ENCODE measurements at places on chromosomes 7 and 10.

- DNase-seq: no peak
Observed at GRCh38 chr10:47121336-47121735, 178.7 kb upstream of the GDF10 start.

DNA sequence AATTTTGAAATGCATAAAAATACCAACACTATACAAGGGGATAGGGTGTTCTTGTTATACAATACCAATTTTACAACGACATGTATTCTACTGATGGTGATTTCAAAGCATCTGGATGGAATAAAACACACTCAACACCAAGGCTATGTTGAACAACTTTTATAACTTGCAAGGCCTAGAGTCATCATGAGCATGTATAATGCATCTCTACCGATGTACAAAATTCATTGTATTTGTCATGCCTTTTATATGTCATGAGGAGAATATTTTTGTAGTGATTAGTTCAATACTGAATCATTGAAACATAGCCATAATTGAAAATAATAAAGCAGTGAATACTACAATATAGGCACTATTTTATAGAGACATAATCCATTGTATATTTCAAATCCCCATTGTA, 160.2 kb downstream of the ETV1 start:
- no peak for DNase-seq

- DNase-seq: no peak
Observed at GRCh38 chr7:34457329-34457728, 200.7 kb upstream of the NPSR1 start.

DNA sequence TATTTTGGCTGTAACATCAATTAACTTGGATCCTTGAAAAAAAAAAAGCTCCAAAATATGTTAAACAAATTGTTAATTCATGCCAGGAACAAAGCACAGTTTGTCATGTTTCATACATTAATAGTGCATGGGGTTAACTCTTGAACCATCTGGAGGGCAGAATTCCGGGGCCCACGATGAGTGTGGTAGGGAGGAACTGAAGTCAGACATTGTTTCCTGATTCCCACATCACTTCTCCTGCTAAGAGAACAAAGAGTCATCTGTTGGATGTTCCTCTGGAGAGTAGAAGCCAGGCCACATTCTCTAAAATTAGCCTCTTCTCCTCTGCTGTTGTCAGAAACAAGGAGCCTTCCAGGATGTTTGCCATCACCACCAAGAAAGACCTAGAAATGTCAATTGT, 54.6 kb downstream of the TMEM178B start:
- no peak for DNase-seq

DNA sequence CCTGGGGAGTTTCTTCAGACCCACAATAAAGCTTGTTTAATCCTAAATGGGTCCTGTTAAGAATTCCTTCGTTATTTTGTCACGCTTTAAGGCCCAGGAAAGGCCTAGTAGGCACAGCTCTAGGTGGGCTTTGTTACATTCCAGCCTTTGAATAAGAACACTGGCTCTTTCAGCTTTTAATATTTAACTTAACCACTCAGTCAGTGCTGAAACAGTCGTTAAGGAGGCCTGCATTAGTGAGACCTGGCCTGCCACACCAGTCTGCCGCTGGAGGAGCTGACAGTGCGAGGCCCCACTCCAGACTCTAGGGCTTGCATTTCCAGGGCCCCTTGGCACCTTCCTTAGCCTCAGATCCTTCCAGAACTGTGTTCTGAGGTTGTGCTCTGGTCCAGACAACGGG, 351.4 kb downstream of the GLRX3 start:
- no peak for DNase-seq

- no peak for DNase-seq
Observed at GRCh38 chr10:87960230-87960629, 96.8 kb downstream of the PTEN start.

GRCh38 chr10:101284101-101284743, 55.0 kb upstream of the LBX1 start:
- DNase-seq: no peak

GRCh38 chr10:52864201-52865106, 91.9 kb upstream of the MBL2 start:
- DNase-seq: no peak

DNA sequence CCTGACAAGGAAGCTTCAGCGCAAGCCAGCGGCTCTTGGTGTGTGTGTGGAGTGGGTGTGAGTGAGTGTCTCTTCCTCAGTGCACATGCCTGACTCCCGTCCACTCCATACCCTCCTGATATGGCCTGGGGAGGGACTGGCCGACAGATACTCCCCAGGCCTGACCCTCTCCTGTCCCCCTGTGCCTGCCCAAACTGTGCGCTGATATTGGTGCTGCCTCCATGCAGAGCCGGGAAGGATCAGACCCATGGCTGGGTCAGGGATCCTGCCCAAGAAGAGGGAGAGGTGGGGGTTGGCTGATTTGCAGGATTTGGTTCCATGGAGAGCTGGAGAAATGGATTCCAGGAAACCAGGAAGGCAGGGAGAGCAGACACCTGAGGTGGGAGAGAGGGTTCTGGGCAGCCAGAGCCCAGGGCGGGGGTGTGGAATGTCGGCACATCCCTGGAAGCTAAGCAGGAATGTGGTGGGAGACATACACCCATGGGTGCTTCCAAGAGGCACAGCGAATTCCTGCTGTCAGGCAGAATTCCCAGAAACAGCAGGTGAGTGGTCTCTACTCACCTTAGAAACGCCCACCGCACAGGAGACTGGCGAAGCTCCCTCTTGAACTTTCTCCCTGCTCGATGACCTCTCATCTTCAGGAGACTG, 6.3 kb downstream of the CALML5 start:
- DNase-seq: no peak

DNA sequence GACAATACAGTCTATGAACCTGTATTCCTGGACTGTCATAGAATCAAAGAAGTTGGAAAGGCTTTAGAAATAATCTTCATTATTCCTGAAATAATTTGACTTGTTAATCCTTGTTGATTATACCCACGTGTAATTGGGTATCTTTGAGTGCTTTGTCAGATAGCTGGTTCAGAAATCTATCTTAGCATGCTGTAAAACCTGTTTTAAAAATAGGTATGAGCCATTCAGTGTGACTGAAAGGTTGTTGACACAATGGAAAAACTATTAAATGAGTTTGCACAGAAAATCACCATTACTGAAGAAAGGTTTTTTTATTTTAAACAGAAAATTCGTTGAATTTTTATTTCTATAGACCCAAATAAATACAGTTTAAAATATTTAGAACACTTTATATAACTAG, 38.7 kb downstream of the PHTF2 start:
- DNase-seq: no peak

DNA sequence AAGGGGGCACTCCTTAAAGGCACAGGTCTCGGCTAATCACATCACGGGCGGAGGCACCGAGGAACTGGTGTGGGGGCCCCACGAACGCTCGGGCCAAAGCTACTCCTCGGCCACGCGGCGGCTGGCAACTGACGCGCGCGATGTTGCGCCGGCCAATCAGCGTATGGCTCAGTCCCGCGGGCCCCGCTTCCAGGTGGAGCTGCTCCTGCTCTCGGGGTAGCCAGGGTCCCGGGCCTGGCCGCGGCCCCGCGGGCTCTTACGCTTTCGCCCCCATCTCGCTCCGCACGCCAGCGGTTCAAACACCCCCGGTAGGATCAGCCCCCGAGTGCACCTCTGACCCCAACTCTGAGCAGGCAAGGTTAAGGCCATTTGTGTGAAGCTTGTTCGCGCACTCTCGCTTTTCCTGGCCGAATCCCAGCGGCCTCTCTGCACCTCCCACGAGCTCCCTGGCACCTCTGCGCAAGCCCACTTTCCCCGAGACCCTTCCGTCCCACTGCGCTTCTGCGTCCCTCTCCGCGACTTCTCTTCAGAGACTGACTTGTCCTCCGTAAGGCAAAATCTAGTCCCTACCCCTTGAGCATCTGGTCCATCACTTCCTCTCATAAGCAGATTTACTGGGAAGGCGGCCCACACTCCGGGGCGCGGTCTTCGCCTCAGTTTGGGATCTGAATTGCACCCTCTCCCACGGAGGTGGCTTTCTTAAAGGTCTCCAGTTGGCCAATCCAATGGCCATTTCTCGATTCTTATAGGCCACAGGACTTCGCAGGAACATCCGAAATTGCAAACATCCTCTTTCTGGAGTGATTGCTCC, 200.9 kb upstream of the TBX20 start:
- DNase-seq: no peak

DNA sequence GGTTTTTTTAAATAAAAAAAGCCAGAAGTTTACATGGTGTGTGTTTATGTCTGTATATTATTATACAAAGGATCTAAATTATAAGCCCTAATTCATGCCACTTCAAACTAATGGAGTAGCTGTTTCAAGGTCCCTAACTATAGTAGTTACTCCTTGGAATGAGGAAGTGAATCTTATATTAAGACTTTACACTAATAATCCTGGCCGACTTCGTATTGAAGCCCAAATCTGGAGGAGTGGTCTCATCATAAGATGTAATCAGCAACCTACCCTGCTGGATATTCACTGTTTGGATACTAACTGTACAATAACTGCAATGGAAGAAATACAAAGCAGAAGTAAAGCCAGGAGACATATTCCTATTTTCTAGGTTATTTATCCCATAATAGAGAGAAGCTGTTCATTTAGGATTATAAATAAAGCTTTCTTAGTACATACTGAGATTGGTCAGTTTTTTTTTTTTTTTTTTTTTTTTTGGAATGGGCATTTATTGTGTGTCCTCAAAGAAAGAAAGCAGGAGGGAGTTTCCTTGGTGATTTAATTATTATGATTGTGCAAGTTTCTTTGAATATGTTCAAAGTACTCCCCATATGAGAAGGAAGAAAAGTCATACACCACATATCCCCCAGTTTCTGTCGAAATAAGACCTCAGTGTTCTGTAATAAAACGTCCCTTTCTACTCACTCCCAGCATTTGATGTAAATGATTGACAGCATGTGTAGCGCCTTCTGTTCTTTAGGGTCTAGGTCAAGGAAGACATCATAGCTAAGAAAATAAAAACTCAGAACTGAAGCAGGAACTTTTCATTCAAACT, 397.8 kb downstream of the EXOC4 start:
- no peak for DNase-seq

DNA sequence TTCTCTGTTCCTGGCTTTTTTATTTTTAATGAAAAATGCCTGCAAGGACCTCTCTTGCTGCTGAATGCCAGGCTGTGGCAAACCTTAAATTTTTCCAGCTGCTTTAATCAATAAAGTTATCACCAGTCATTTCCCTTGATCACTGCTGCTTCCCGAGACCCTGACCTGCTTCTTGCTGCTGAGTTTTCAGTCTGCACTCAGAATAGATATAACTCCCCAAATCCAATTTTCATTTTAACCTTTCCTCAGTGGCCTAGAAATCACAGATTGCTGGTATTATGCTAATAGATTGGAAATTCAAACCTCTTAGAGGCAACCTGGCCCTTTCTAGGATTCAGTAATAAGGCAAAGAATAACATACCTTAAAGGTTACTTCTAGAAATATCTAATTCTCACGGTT, 43.7 kb downstream of the LHPP start:
- DNase-seq: no peak

- no peak for DNase-seq
Observed at GRCh38 chr10:58175990-58176900, 91.4 kb downstream of the IPMK start.

DNA sequence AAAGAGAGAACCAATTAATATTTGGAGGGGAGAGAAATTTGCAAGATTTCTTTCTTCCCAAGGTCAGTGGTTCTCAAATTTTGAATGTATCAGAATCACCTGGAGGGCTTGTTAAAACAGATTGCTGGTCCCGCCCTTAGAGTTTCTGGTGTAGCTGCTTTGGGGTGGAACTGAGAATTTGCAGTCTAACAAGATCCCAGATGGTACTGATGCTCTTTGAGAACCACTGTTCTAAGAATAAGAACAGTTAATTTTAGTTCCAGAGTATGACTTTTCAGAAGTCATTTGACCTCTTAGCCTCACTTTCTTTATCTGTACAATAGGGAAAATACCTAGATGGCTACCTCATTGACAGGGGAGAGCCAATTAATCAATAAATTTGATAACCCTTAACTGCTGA, 161.6 kb downstream of the PRKG1 start:
- no peak for DNase-seq

- DNase-seq: no peak
Observed at GRCh38 chr7:77427996-77428603, 12.0 kb upstream of the GSAP start.

- DNase-seq: no peak
Observed at GRCh38 chr10:89037096-89037495, 46.5 kb downstream of the FAS start.

DNA sequence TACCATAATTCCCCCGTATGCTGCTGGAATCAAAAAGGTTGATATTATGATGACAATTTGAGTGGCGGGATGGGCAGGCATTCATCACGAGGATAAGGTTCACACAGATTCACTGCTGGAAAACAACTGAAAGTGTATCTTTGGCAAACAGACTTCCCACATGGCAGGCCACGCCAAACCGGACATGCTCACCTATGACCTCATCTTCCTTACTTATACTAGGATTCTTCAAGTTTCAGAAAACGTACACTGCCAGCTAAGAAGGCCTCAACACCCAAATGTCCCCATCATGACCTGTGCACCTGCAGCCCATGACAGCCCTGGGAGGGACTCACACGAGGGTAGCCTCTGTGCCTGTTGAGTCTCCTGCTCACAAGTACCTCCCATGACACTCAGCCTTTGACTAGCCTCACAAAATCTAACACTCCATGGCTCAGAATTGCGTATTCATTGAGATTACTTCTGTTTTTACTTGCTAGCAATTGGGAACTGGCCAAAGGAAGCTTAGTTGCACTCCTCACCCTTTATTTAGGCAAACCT, 259.0 kb upstream of the GHITM start:
- no peak for DNase-seq

DNA sequence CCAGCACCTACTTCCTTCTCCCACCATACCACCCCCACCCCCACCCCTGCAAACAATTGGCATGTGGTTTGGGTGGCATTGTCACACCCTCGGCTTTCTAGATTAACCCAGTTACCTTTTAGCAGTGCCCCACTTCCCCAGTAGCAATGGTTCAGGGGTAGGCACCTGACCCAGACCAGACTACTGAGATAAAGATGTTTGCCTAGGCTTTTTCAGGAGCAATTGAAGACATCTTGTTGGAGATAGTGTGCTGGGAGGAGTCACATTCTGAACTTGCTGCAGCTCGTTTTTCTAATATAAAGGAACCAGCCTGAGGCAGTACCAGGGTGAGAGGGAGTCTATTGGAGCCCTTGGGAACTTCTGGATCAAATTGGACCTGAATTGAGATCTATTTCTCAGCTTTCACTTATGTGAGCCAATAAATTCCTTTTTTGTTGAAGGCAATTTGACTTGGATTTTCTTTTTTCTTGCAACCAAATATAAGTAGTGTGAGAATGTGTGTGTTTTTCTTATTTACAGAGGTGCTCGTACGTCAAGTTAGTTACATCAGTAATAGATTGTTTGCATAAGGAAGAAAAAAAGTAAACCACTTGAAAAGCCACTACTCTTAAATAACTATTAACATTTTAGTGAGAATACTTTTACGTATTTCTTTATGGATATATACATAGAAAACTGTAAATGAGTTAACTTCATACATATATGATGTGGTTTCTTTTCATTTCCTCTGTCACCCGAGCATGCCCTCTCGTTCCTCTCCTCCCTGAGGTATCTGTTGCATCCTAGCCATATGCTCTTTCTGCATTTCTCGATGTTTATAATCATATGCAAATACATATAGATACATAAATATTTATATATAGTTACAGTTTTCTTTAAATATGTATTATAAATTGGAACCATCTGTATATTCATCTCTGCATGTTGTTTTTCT, 38.0 kb downstream of the RAB18 start:
- no peak for DNase-seq

GRCh38 chr7:98418636-98419315, 17.9 kb upstream of the BAIAP2L1 start:
- no peak for DNase-seq
